ENCODE measurements at places on chromosomes 11 and 22. TPM values are rescaled to one million over a fixed set of nuclear protein-coding genes. Genes with fewer than 3 reads are reported as not detected.

Gene ABCC8
- polyA plus RNA-seq: 34.7 TPM

Gene LMO1
- 0.61 TPM for polyA plus RNA-seq

Gene OR5B21
- polyA plus RNA-seq: not detected

Gene AMPD3
- 16.5 TPM for polyA plus RNA-seq

Gene GVQW3
- polyA plus RNA-seq: 0.97 TPM

Gene RAG2
- polyA plus RNA-seq: not detected

Gene PDGFD
- polyA plus RNA-seq: 42.7 TPM

GRCh38 chr11:86948733-86949132 is 6.5 kb downstream of the FZD4 start:
- no peaks in the 10 kb centered on the region for H3K36me3 ChIP-seq
- no peak overlapping the region for H3K27ac ChIP-seq
- H3K27me3 ChIP-seq: no peaks in the 10 kb centered on the region
- peaks cover 4% of the 10 kb centered on the region for H3K4me1 ChIP-seq

DNA sequence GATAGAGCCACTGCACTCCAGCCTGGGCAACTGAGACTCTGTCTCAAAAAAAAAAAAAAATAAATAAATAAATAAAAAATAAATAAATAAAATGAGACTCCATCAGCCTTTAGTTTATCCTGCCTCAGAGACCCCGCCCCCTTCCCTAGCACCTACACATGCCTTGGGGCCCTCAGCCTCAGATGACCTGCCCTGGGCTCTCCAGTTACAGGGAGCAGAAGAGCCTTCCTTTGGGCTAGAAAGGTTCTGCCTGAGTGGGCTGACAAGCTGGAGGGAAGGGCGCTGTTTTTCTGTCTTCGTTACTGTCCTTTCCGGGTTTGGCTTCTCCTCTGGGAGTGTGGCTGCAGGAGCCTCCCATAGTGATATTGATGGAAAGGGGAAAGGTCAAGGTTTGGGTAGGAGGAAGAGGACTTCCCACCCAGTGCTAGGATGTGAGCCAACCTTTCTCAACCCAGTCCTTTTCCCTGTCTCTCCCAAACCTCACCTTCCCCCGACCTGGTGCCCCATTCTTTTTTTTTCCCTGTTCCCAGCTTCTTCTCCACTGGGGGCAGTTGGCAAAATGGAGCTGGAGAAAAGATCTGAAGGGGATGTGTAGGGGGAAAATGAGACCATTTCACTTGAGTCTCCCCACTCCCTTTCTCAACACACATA is 1.5 kb upstream of the SF3B2 start:
- no peak overlapping the region for H3K27ac ChIP-seq
- H3K36me3 ChIP-seq: no peaks in the 10 kb centered on the region
- H3K4me3 ChIP-seq: no peak overlapping the region
- peaks cover 20% of the 10 kb centered on the region for H3K4me1 ChIP-seq

GRCh38 chr11:69339041-69339733 is 45.2 kb downstream of the MYEOV start:
- H3K4me3 ChIP-seq: no peak overlapping the region
- DNase-seq: no peak
- H3K27ac ChIP-seq: no peak overlapping the region
- H3K4me1 ChIP-seq: no peaks in the 10 kb centered on the region
- no peaks in the 10 kb centered on the region for H3K36me3 ChIP-seq

- no peaks in the 10 kb centered on the region for H3K36me3 ChIP-seq
- H3K27me3 ChIP-seq: no peaks in the 10 kb centered on the region
- no peak overlapping the region for H3K4me3 ChIP-seq
These were observed 49.3 kb upstream of the CLPB start for GRCh38 chr11:72483412-72484186.

DNA sequence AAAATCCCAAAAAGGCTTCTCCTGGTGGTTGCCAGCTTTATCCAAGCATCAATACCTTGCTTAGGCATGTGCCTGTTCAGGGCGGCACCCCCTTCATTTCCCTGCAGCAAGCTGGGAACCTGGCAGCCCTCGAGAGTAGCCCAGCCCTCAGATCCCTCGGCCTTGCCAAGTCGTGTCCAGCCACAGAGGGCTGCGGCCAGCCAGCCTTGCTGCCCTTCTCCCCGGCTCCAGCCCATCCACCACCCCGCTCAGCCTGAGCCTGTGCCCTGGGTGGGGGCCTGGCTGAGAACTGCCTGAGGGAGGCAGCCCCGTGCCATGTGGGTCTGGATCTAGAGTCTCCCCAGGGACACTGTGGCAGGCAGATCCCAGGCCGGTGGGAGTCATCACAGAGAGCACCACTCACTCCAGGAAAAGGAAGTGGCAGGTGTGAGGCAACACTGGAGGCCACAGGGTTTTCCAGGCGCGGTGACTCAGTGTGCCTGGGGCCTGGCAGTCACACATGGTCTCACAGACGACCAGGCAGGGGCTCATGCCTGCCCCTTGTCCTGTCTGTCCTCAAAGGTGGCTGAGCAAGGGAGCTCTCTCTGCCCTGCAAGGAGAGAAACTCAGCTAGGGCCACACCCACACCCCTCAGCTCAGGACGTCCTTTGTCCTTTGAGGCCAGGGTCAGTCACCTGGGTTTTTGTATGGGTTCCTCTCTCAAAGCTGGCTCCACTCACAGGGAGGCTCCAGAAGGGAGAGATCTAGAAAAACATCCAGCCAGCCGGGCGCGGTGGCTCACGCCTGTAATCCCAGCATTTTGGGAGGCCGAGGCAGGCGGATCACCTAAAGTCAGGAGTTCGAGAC is 12.2 kb upstream of the CDC42BPG start:
- H3K4me1 ChIP-seq: peaks cover 60% of the 10 kb centered on the region
- DNase-seq: peak; percentile 89
- H3K36me3 ChIP-seq: no peaks in the 10 kb centered on the region
- no peak overlapping the region for H3K4me3 ChIP-seq
- no peaks in the 10 kb centered on the region for H3K27me3 ChIP-seq

DNA sequence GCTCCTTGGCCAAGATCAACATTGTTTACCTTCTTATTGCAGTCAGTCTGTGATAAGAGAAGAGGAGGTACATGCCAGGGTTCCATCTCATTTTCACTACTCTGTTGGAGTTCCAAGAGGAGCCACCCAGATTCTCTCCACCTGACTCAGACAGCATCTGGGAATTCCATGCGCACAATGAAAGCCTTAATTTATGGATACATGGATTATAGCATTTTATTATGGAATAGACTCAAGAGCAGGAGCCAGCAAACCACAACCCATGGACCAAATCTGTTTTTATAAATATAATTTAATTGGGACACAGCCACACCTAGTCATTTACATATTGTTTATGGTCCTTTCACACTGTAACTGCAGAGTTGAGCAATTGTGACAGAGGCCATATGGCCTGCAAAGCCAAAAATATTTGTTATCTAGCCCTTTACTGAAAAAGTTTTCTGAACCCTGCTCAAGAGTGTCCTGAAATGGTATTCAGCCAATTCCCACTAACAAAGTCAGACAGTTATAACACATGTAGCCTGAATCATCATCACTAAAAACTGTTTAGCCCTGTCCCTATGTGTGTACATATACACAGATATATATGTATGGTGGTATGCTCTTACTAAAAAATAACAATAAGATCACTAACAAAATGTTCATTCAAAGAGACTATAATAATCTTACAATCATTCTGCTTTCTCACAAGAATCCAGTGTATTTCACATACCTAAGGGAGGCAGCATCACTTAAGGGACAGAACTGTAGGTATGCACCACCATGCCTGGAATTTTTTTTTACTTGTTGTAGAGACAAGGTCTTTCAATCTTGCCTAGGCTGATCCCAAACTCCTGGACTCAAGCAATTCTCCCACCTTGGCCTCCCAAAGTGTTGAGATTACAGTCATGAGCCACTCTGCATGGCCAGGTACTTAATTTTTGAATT is 104.5 kb upstream of the TEAD1 start:
- H3K4me1 ChIP-seq: no peaks in the 10 kb centered on the region
- no peaks in the 10 kb centered on the region for H3K36me3 ChIP-seq
- no peak overlapping the region for H3K4me3 ChIP-seq

- no peaks in the 10 kb centered on the region for H3K27me3 ChIP-seq
- H3K36me3 ChIP-seq: no peaks in the 10 kb centered on the region
- no peak overlapping the region for H3K27ac ChIP-seq
- no peaks in the 10 kb centered on the region for H3K4me1 ChIP-seq
- no peak for DNase-seq
These were observed 1240.7 kb downstream of the FAM181B start for GRCh38 chr11:81492923-81493445.

DNA sequence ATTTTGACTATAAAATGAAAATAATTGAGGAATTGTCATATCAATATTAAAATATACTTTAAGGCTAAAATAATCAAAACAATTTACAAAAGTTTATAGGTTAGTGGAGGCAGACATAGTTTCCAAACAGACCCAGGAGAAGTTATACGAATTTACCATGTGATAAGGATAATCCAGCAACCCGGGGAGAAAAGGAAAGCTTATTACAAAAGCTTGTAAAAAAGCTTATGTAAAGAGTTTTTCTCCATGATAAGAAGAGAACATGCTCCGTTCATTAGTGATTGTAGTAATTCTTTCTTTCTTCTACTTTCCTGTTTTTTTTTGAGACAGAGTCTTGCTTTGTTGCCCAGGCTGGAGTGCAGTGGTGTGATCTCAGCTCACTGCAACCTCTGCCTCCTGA is 79.0 kb downstream of the ATXN10 start:
- DNase-seq: no peak
- no peak overlapping the region for H3K27ac ChIP-seq
- no peaks in the 10 kb centered on the region for H3K4me1 ChIP-seq
- H3K36me3 ChIP-seq: no peaks in the 10 kb centered on the region
- H3K27me3 ChIP-seq: no peaks in the 10 kb centered on the region

- H3K27ac ChIP-seq: no peak overlapping the region
- H3K27me3 ChIP-seq: peaks cover 40% of the 10 kb centered on the region
- no peaks in the 10 kb centered on the region for H3K4me1 ChIP-seq
- no peak for DNase-seq
- H3K36me3 ChIP-seq: no peaks in the 10 kb centered on the region
These were observed 2.0 kb downstream of the FAT3 start for GRCh38 chr11:92226331-92227229.

- DNase-seq: no peak
- H3K36me3 ChIP-seq: peaks cover 36% of the 10 kb centered on the region
- H3K4me3 ChIP-seq: no peak overlapping the region
- H3K27me3 ChIP-seq: no peaks in the 10 kb centered on the region
- H3K27ac ChIP-seq: no peak overlapping the region
These were observed 10.1 kb downstream of the NAGA start for GRCh38 chr22:42060489-42060888.

- H3K36me3 ChIP-seq: peaks cover 19% of the 10 kb centered on the region
- H3K4me1 ChIP-seq: peaks cover 41% of the 10 kb centered on the region
- DNase-seq: peak; percentile 64
These were observed 1.2 kb downstream of the DRAP1 start for GRCh38 chr11:65920372-65920802.

DNA sequence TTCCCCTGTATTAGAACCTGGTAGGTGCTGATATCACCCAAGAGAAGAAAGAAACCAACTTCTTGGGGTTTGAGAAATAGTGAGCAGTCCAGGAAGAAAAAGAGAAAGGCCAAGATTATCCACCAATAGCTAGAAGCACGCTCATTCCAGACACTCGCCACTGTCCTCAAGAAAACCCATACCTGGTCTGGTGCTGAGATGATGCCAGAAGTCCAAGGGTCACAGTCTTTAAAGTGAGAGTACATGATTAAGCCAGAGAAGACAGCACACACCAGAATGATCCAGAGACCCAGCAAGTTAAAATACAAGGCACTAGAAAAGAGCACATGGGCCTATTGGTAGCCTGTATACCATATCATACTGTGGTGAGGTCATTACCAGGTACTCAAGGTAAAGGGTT is 23.6 kb downstream of the SLC5A12 start:
- no peaks in the 10 kb centered on the region for H3K36me3 ChIP-seq
- H3K27ac ChIP-seq: no peak overlapping the region
- H3K4me1 ChIP-seq: no peaks in the 10 kb centered on the region
- no peaks in the 10 kb centered on the region for H3K27me3 ChIP-seq

GRCh38 chr22:36381513-36382128 is 6.1 kb downstream of the MYH9 start:
- H3K36me3 ChIP-seq: no peaks in the 10 kb centered on the region
- H3K4me1 ChIP-seq: peaks cover 44% of the 10 kb centered on the region
- H3K27ac ChIP-seq: peak overlapping the region; percentile 21
- H3K27me3 ChIP-seq: no peaks in the 10 kb centered on the region

- no peaks in the 10 kb centered on the region for H3K4me1 ChIP-seq
- no peak overlapping the region for H3K27ac ChIP-seq
- no peaks in the 10 kb centered on the region for H3K36me3 ChIP-seq
These were observed 83.5 kb upstream of the OR9Q1 start for GRCh38 chr11:57940044-57940756.

GRCh38 chr11:118892514-118892913 is 8.8 kb downstream of the CXCR5 start:
- no peak overlapping the region for H3K27ac ChIP-seq
- H3K27me3 ChIP-seq: no peaks in the 10 kb centered on the region
- DNase-seq: no peak
- peaks cover 44% of the 10 kb centered on the region for H3K4me1 ChIP-seq

DNA sequence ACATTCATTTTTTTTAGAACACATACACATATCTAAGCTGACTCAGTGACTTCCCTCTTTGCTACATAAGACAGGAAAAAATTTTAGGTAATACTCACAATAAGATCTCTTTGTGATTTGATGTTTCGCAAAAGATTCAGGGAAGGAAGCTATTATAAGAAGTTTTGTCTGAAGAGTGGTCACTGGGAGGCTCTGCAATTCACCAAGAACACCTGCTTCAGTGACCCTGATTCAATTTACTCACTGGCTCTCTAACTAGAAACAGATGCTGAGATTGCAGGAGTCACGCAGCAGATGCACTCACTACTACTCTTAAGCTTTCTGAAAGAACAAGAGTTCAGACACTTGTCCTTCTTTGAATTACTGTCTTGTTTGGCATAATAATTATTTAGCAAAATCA is 193.6 kb upstream of the DDI1 start:
- no peaks in the 10 kb centered on the region for H3K36me3 ChIP-seq
- no peak overlapping the region for H3K27ac ChIP-seq
- H3K4me3 ChIP-seq: no peak overlapping the region
- no peak for DNase-seq

- no peaks in the 10 kb centered on the region for H3K36me3 ChIP-seq
- no peak overlapping the region for H3K4me3 ChIP-seq
- peaks cover 12% of the 10 kb centered on the region for H3K4me1 ChIP-seq
- H3K27me3 ChIP-seq: no peaks in the 10 kb centered on the region
These were observed 39.0 kb downstream of the FAM83F start for GRCh38 chr22:40033586-40034380.

DNA sequence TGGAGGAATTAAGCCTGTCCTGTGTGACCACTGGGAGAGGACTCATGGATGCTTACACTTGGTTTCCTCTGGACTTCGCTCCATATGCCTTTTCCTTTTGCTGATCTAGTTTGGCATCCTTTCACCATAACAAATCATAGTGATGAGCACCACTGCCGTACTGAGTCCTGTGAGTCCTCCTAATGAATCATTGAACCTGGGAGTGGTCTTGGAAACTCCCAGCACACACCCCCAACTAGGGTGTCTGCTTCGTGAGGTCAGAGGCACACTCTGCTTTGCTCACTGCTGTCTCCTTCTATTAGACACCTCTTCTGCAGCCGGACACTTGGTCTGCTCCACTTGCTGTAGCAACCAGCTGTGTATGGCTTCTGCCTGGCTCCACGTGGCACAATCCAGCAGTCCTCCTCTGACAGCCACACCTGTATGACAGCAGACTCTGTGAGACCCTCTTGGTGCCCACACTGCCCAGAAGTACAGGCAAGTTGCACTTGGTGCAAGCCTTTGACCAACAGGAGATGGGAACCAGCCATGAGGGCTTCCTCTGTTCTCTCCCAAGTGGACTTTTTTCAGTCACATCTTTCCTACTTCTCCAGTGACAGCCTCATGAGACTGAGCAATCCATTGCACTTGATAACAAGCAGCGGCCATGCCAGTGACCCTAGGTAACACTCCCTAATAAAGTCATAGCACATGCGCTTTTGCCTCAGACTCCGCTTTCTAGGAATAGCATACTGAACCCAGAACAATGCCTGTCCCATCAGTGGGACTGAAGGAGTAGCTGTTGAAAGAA is 65.0 kb upstream of the HMGXB4 start:
- H3K27me3 ChIP-seq: no peaks in the 10 kb centered on the region
- no peak overlapping the region for H3K4me3 ChIP-seq
- no peaks in the 10 kb centered on the region for H3K36me3 ChIP-seq
